H7 (cell line): ENCODE measurements at places on chromosomes 6 and 20.
A peak's percentile ranks its signal among the peaks of the same experiment; 100 is the strongest.

GRCh38 chr6:157090736-157091135, 232.6 kb downstream of the TMEM242 start:
- peak; percentile 55 for DNase-seq

DNA sequence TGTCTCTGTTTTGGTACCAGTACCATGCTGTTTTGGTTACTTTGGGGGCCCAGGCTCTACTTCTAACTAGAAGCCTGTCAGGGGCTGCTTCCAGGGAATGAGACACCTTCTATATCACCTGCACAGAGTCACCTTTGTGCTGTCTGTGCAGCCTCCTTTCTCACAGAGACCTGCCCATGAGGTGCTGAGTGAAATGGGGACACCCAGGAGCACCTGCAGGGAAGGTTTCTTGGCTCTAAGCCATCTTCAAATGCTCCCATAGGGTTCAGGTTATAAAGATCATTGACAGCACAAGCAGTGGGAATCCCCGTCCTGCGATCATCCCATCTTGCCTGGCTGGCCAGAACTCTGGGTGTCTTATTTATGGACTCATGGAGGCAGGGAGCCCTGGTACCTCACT, 19.1 kb downstream of the GABRR2 start:
- no peak for DNase-seq

DNA sequence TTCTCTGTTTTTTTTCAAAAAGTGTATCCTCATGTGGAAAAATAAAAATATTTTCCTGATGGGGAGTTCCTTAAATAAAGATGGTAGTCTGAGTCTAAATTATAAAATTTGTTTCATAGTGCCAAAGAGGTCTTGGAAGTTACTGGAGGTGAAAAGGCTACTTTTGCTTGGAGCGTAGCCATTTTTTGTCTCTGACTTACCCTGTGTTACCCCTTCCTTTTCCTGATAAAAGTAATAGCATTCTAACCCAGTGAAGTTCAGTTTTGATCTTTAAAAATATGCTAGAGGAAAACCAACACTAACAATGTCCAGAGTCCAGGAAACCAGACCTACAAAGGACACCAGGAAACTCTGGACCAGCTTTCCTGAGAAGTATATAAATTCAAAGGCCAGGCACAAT, 112.2 kb upstream of the FOXO3 start:
- DNase-seq, result no peak

- DNase-seq, result no peak
Measured at GRCh38 chr6:143449082-143449713, 1.3 kb downstream of the ADAT2 start.

DNA sequence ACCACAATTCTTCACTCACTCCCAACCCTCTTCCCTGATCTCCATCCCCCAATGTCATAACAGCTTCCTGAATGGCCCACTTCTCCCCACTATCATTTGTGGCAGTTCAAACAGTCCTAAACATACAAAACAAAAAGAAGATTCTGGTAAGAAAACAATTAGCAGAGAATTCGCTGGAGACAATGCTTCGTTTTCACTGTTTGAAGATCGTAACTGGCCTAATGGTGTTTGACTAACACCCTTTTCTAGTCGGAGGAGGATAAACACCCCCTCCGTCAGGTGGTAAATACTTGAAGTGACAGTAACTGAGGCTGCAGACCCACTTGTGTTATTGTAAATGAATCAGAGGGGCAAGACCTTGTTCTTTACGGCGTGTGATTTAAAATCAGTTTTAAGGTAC, 3.8 kb downstream of the EYA2 start:
- DNase-seq, result no peak

DNA sequence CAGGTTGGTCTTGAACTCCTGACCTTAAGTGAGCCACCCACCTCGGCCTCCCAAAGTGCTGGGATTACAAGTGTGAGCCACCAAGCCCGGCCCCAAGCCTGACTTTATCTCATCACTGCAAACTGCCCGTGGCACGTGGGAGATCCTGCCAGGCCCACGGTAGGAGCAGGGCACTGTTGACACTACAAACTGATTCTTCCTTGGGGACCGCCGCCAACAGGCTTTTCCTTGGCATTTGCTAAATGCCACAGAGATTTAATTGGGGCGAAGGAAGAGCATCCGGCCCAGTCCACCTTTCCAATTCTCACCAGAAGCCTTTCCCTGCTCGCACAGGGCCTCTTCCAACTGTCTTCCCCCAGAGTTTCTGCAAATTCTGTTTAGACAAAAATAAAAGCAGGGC, 11.0 kb downstream of the ATP9A start:
- DNase-seq, result no peak

- no peak for DNase-seq
Measured at GRCh38 chr20:61366914-61367313, 114.9 kb downstream of the CDH4 start.
